ENCODE measurements at places on chromosomes 7 and 10.

DNA sequence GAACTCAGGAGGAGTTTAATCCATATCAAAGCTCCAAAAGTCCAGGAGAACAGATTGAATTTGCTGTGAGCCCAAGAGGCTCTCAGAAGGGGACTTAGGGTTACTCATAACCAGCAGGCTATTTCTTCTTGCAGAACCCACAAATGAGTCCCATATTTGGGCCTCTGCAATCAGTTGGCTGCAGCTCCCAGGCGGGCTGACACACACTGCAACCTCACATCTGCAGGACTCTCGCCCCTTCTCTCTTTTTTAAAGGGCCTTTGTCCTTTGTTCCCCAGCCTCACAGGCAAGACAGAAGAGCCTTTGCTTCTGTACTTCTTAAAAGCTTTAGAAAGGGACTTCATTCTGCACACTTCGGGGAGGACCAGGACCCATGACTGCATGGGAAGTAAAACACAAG, 26.7 kb downstream of the CREB3L2 start:
- DNase-seq = no peak

GRCh38 chr7:80815733-80816132, 103.1 kb downstream of the SEMA3C start:
- no peak for DNase-seq

GRCh38 chr7:80053124-80053523, 81.5 kb upstream of the GNAI1 start:
- no peak for DNase-seq

GRCh38 chr7:148720472-148720871, 21.8 kb downstream of the CUL1 start:
- no peak for DNase-seq

DNA sequence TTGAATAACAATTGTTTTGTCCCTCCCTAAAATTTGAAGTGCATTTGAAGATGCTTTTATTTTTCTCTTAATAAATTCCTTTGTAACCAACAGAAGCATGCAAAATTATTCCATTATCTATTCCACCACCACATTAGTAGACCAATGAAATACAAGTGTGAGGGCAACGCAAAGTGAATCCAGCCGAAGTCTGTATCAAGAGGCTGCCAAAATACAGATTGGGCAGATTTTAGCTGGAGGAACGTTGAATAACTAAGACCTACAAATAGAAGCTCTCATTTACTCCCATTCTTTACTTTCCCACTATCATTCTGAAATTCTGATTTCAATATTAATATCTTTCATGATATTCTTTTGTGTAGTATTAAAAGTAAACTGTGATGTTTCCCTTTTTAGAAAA, 233.7 kb downstream of the BMPER start:
- no peak for DNase-seq

- DNase-seq = no peak
These were observed 454.9 kb downstream of the ADRA2A start for GRCh38 chr10:111531690-111532089.

DNA sequence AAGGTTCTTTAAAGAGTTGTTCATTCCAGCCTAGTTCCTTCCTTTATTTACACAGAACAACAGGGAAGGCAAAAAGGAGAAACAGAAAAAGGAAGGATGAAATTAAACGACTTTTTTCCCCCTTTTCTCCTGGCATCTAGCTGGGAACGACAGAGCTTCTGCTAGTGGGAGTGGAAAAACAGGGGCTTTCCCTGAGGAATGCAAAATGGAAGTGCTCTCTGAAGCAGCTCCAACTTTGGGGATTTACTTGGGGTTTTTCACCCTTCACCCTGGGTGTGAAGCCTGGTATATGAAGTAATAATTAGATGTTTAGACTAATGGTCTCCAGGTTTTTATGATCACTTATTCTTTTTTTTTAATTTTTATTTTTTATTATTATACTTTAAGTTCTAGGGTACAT, 4.2 kb downstream of the PMPCB start:
- no peak for DNase-seq

- DNase-seq = no peak
These were observed 7.0 kb upstream of the FUOM start for GRCh38 chr10:133364645-133365431.

GRCh38 chr10:97519342-97519741, 20.6 kb downstream of the UBTD1 start:
- DNase-seq = no peak

- DNase-seq = no peak
These were observed 10.6 kb upstream of the ARID5B start for GRCh38 chr10:61890881-61891409.

- DNase-seq = no peak
These were observed 11.3 kb downstream of the DUSP5 start for GRCh38 chr10:110508806-110509544.

DNA sequence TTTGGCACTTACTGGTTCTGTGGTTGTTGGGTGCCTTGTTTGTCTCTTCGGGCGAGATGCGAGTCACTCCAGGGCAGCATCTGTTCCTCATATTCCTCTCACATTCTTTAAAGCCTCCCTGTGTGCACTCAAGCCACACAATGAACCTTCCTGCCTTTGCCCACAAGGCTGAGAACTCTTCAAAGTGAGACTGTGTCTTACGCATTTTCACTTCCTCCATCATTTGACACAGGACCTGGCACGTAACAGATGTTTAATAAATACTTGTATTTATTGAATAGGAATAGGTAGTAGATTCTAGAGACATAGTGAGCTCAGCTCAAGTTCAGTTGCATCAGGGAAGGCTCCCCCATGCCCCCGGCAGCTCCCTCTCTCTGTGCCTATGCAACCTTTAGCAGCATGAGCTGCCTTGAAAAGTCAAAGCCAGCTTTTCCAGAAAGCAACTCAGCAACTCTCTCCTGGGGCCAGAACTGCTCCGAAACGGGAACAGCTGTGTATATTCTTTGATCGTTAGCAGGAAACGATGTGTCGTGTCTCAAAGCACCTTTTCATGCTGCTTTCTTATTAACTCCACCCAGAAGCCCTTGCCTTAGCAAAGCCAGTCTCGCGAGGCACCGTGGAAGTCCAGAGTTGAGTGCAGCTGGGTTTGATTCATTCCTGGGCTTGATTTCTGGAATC, 97.5 kb downstream of the PFKFB3 start:
- DNase-seq = no peak

GRCh38 chr10:80767963-80768362, 230.3 kb downstream of the SH2D4B start:
- DNase-seq = no peak

- no peak for DNase-seq
These were observed 62.7 kb upstream of the VIPR2 start for GRCh38 chr7:159207393-159207792.

DNA sequence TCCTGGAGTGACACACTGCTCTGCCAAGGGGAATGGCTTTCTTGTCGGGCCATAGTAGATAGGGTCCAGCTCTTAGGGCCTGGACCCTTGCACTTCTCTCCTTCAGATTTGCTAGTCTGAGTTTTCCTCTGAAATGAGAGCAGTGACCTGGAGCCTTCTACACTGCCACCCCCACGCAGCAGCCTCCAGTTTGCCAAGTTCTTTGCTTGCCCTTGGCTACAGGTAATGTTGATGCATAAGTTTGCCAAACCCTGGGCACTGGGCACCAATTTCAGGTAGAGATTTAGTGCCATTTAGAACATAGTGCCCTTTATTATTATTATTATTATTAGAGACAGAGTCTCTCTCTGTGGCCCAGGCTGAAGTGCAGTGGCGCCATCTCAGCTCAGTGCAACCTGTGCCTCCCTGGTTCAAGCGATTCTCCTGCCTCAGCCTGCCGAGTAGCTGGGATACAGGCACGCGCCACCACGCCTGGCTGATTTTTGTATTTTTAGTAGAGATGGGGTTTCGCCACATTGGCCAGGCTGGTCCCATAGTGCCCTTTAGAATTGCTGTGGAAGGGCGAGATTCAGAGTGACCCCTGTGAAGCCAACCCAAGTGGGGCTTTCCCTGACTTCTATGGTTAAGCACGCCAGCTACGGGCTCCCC, 14.5 kb downstream of the EEPD1 start:
- no peak for DNase-seq

DNA sequence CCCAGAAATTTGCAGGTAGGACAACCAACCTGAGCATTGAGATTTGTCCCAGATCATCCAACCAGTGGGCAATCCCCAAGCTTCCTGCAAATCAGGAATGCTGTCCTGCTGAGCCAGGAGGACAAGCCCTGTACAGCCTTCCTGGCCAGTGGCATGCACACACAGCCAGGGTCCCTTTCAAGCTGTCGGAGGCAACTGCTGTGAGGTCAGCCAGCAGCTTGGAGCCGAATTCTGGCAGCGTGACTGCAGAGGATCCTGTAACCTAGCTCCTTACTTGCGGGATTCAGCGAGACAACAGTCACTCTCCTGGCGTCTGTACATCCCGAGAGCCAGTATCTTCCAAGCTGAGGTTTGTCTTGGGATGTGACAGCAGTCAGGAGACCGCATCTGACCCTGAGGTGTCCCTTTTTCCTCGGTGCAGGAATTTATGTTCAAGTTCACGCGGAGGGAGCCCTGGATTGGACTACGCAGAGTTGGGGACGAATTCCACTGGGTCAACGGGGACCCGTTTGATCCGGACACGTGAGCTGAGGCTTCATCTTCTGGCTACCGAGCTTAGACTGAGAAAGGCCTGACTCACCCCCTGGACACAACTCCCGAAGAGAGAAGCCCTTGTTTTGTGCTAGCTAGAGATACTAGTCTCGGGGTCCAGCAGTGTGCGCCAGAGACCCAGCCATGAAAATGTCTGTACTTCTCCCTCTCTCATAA, 18.3 kb downstream of the CLEC2L start:
- no peak for DNase-seq

- no peak for DNase-seq
These were observed 205.3 kb upstream of the HDAC9 start for GRCh38 chr7:18290223-18290622.

DNA sequence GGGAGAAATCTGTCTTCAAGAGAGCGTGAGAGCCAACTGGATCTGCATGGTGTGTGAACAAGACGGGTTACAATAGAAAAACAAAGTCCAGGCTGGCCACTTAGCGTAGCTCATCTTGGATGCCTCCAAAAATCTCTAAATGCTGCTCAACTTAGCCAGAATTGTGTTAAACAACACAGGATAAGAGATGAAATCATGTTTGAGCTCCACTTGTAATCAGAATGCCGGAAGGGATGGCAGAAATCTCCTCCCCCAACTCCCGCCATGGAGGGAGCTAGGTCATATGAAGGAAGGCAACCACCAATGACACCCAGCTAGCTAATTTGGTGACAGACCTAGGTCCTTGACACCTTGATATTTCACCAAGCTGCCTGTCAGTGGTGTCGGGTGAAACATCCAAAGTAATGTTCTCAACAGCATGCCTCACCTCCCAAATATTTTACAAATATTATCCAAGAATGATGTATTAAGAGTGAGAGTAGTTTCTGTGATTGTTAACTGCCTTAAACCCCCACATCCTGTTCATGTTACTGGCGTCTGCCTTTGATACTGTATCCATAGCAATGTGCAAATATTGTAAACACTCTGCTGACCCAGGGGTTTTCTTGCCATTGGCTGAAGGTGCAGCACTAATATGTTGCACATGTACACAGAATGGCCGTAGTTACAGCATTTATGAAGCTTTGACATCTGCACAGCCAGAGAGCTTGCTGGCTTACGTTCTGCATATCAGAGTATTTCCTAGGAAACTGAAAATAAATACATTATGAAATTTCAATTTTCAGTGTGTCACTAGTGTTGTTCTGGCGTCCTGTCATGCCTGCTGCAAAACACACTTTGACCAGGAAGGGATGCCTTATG, 25.8 kb downstream of the TMEM254 start:
- no peak for DNase-seq

DNA sequence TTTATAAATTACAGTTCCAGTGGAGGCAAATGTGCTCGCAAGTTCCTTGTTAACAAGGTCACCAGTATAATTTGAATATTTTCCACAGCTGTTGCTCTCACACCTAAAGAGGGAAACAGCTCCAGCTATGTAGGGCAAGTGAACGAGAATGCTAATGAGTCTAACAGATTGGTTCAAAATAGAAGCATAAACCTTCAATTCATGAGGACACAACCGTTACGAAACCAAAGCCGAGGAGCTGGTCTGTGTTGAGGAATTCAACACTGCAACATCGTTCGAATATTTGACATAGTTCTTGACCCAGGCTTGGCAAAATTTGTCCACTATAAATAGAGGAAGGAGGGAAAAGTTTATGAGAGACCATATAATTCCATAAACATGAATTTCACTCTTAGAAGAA, 161.3 kb downstream of the KLF6 start:
- DNase-seq = no peak

DNA sequence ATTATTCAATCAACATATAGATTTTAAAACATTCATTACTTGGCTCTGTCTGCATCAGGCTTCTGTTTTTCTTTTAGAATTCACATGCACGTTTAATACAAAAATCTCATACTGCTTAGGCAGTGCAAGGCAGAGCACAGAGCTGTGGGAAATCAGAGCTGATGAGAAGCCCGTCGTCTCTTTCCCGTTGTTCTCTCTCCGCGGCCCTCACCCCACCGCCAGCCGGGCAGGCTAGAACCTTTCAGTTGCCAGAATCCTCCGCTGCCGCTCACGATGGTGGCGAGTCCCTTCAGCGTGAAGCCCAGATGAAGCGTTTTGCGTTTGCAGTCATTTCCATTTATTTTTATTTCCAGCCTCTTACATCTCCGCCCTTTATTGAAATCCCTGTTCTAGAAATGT, 648.2 kb downstream of the SDK1 start:
- no peak for DNase-seq

All from cortex of kidney (tissue), 1 donor.